ENCODE measurements at places on chromosomes 12 and 14. TPM values are rescaled to one million over a fixed set of nuclear protein-coding genes. Genes with fewer than 3 reads are reported as not detected.

The HIF1A gene
- total RNA-seq = 207 TPM

DNA sequence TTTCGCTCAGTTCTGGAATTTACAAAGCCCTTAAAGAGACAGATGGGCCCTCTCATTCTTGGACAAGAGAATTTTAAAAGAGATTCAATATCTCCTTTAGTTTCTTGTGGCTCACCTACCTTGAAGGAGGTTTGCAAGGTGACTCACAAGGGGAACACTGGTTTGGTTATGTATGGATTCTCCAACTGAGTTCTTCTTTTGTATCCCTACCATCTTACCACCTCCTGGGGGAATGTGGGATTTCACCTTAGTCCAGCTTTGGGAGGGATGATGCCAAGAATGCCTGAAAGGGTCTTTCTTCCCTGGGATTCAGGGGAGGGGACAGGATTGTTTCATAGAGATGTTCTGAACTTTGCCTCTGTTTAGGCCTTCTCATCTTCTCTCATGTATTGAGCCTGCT is 3.7 kb downstream of the PPP4R4 start:
- no peak for DNase-seq

The SLC7A8 gene
- 33.4 TPM for total RNA-seq

The FBLN5 gene
- 183 TPM for total RNA-seq

The RPL36AL gene
- total RNA-seq = 138 TPM

DNA sequence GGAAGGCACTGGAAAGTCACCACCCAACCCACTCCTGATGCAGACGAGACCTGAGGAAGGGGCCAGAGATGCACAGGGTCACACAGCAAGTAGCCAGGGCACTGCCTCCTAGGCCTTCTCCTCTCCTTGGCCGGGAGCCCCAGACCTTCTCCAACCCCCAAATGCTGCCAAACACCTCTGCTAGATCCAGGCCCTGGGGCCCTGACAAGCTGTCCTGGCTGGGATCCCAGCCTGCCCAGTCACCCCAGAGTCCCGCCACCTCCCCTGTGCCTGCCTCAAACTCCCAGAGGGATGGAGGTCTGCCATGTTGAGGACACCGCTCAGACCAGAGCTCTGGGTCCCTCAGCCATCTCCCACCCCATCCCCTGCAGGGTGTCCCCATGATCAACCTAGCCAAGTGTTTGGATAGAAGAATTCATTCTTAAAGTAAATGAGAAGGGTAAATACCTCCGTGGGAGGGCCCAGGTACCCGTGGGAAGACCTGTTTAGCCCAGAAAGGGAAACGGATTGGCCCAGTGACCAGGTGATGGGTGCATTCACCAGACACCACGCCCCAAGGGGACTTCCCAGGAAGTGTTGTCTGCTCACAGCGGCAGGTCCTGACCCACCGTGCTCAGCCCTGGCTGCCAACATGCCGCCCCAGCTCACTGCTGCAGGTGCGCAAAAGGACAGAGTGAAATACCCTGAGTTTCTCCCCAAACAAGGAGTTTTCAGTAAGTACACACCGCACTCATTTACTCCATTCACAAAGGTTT is 4.6 kb upstream of the DIO3 start:
- no peak for DNase-seq

- DNase-seq = no peak
Observed at GRCh38 chr14:61358554-61359226, 37.3 kb downstream of the PRKCH start.

DNA sequence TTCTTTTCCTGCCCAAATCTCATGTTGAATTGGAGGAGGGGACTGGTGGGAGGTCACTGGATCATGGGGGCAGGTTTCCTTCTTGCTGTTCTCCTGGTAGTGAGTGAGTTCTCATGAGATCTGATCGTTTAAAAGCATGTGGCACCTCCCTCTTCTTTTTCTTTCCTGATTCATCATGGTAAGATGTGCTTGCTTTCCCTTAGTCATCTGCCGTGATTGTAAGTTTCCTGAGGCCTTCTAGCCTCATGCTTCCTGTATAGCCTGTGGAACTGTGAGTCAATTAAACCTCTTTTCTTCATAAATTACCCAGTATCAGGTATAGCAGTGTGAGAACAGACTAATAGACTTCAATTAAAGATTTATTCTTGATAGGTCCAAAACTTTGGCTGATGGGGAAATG is 83.5 kb downstream of the CAND1 start:
- no peak for DNase-seq

DNA sequence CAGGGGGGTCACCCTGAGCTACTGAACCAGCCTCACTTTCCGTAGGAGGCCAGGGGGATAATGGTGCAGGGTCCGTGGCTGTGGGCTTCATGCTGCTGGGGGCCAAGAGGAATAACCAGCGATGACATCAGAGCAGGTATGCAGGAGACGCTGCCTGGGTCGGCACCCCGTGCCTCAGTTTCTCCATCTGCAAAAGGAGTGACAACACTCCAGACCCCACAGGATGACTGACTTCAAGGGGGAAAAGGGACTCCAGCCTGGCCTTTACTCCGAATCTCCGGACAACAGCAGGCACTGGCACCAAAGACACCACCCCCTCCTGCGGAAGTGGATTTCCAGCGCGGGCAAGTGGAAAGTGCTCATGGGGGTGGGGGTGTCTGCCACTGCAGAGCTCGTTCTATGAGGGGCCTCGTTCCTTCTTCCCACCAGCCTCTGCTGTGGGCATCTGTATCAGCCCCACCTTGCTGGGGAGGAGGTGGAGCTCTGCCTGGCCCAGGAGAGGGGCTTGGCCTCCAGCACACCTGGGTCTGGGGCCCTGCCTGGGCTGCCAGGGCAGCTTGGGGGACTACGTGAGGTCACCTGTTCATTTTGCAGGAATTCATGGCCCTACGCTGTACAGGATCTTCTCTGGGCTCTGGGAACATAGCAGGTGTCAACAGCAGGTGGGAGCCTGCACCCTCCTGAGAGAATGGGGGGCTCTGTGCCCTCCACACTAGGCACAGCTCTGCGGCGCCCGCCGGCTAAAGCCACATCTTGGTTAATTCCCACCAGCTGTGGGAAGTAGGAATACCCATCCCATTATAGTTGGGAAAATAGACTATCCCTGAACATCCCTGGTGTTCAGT is 216.6 kb upstream of the C14orf180 start:
- peak; percentile 81 for DNase-seq

DNA sequence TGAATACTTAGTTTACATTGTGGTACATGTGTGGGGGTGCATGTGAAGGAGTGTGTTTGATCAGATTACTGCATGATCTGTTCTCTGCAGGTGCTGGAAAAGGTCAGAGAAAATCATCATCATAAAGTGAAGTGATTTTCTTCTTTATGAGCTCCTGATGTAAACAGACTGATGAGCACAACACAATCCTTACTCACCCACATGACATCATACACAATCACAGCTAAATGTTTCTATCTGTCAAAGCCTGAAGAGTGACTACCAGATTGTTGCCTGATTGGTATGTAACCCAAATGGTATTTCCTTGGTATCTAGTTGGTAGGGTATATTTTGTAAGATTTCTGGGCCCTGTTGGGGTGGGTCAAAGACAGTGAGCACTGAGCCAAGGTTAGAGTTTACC is 270.8 kb downstream of the FOXG1 start:
- no peak for DNase-seq

DNA sequence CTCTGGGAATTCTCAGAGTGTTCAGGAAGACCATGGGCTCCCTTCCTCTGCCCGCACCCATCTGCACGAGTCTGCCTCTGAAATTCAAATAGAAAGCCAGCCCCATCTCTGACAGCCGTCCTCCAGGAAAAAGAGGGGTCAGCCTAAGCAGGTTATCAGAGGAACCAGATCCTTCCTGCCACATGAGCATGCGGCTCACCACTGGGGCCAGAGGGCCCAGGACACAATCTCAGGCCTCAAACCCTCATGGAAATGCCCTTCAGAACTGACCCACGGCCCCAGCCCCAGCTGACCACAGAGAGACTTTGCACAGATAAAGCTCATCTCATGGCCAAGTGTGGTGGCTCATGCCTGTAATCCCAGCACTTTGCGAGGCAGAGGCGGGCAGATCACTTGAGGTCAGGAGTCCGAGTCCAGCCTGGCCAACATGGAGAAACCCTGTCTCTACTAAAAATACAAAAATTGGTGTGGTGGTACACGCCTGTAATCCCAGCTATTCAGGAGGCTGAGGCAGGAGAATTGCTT is 23.2 kb downstream of the PXN start:
- no peak for DNase-seq

- DNase-seq = no peak
Observed at GRCh38 chr12:120110550-120111501, 5.7 kb downstream of the RAB35 start.

DNA sequence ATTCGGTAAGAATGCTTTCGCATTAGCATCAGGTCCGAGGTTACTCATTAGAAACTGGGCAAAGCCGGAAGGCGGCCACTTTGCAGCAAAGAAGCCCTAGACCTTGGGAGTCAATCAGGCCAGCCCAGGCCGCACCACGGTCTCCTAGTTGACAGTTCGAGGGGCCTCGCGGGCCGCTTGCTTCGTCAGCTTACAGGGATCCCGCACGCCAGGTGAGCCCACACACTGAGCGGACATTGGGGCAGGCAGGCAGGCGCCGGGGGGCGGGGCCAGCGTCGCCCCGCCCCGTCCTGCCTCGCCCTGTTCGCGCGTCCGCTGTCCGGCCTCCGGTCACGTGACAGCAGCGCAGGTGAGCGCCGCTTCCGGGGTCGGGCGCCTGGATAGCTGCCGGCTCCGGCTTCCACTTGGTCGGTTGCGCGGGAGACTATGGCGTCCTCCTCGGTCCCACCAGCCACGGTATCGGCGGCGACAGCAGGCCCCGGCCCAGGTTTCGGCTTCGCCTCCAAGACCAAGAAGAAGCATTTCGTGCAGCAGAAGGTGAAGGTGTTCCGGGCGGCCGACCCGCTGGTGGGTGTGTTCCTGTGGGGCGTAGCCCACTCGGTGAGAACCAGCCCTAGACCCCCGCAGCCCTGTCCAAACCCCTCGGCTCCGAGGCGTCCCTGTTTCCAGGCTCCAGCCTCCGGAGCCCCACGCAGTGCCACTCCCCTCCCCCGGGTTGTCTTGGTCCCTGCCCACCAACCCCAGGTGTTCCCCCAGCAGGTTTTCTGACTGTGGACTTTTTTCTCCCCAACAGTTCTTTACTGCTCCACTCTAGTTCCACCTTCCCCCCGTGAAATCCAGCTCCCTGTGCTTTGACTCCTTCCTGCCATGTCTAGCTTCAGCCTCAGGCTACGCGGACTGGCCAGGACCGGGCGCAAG is at the start of gene PIP4K2C:
PIP4K2C (plus strand) TSS at position 329 of the 918 bp plus-strand sequence; CDS start at position 427, 98 bp downstream.
- peak; percentile 94 for DNase-seq

DNA sequence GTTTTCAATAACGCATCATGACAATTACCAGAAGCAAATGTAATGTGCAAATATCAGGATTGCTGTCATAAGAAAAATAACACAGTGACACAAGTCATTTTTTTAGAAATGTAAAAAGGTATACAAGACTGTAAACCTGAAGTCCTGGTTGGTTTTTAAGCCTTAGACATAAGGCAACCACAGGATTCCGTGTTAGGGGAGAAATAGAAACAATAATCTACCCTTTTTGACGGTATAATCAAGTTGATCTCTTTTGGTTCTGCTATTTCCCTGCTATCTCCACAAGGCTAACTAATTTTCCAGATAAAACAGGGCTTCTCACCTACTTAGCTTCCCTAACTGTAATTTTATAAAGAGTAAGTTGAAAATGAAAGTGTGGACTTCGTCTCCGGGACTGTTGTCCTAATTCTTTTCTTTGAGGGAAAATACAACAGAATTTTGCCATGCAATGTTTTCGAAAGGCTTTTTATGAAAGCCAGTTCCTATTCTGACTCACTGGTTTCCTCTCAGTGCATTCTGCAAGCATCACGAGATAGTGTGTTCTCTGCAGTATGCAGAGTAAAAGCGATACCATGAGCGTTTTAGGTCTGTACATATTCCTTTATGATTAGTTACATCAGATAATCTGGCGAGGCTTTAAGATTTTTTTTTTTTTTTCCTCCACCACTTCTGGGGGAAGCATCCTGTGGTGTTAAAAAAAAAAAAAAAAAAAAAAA is 10.6 kb downstream of the MYO1H start:
- DNase-seq = no peak

The SOAT2 gene
- total RNA-seq = not detected

GRCh38 chr14:49551569-49551968 is 34.6 kb downstream of the RPS29 start:
- no peak for DNase-seq
